ENCODE measurements at places on chromosomes 16 and 17.
A peak's percentile ranks its signal among the peaks of the same experiment; 100 is the strongest.

DNA sequence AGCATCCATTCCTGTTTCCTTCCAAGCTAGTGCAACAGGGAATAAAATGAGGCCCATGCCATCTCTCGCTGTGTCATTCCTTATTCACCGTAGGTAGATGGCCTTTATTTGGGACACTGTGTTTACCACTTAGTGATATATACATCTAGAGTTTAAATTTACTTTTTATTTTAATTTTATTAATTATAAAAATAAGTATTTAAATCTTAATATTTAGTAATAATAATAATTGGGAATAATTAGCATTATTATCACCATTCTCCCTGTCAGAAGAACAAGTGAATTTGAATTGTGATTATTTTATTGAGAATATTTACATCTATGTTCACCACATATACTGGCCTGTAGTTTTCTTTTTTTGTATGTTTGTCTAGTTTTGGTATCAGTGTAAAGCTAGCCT, 692.9 kb upstream of the KIF2B start:
- no peak for DNase-seq

DNA sequence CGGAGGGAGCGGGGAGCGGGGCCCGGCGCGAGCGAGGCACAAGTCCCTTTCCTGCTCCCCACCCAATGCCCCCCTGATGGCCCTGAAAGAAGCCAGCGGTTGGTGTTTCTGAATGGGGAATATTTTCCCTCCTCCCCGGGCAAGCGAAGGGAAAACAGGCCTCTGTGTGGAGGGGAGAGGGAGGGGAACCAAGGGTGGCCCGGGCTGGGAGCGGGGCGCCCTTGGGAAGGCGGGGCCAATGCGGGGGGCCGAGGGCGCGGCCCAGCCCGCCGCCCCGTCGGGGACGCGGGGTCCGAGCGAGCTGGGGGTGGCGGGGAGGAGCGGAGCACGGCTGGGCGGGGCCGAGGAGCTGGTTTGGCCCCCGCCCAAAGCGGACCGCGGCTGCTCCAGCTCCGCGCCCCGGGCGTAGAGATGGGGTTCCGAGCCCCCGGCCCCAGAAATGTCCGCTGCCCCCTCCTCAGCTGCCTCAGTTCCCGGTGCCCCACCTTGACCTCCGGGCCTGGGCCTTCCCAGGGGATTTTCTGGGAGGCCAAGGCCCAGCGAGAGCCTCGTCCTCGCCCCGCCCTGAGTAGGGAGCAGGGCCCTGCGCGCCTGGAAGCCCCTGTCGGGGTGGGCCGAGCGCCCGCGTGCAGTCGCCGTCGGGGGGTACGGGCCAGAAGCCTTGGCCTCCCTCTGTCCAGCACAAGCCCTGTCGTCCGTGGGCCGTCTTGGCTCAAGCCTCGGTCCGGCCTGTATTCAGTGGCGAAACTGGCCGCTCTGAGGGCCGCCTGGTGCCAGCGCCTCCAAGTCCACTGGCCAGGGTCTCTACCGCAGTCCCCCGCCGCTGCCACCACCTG, 3.9 kb upstream of the HEXIM1 start:
- peak; percentile 68 for DNase-seq

- DNase-seq = peak; percentile 85
These were observed 5.1 kb upstream of the GGT6 start for GRCh38 chr17:4565209-4566141.

GRCh38 chr17:74282587-74283370, 8.7 kb downstream of the DNAI2 start:
- DNase-seq = no peak

Data from islet precursor cell (in vitro differentiated cells).